ENCODE measurements at places on chromosomes 7 and 10. TPM values are rescaled to one million over a fixed set of nuclear protein-coding genes. Genes with fewer than 3 reads are reported as not detected.
A peak's percentile ranks its signal among the peaks of the same experiment; 100 is the strongest.

DNA sequence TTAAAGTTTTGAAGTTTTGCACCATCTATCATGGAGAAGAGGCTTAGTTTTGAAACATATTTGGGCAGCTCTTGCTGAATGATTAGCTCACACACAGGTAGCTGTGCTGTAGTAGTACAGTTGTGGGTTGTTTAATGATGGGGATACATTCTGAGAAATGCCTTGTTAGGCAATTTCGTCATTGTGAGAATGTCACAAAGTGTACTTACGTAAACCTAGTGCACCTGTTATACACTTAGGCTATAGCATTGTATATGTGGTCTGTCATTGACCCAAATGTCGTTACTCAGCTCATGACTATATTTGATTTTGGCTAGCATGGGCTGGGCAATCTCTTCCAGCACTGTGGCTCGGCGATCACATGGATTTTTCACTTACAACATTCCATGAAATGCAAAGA lies 247.2 kb upstream of the IGFBP3 start:
- H3K4me3 ChIP-seq: no peak overlapping the region
- H3K27ac ChIP-seq: no peak overlapping the region
- no peak for DNase-seq
- peaks cover under 1% of the 10 kb centered on the region for H3K4me1 ChIP-seq

Gene HPS1
- 48.6 TPM for total RNA-seq

Gene SPDYE5
- not detected for total RNA-seq

DNA sequence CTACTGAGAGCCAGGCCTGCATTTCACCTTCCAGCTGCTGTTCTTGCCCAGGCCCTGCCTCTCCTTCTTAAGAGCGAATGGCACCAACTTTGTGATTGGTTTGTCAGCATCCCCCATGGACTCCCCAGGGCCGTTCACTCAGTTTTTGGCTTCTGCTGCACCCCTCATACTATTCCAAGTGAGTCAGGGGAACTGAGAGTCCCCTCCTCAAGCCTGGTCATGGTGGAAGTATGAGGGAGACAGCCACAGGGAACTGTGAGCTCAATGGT lies 62.4 kb upstream of the ANTXRL start:
- no peak for DNase-seq
- H3K27ac ChIP-seq: no peak overlapping the region
- no peaks in the 10 kb centered on the region for H3K36me3 ChIP-seq
- H3K4me3 ChIP-seq: no peak overlapping the region
- no peaks in the 10 kb centered on the region for H3K27me3 ChIP-seq

GRCh38 chr10:43957267-43958070 lies 308.8 kb upstream of the ZNF32 start:
- DNase-seq: no peak
- no peaks in the 10 kb centered on the region for H3K36me3 ChIP-seq
- no peaks in the 10 kb centered on the region for H3K4me1 ChIP-seq
- no peak overlapping the region for H3K27ac ChIP-seq

GRCh38 chr7:52854681-52855080 lies 180.8 kb upstream of the POM121L12 start:
- H3K36me3 ChIP-seq: no peaks in the 10 kb centered on the region
- H3K4me1 ChIP-seq: no peaks in the 10 kb centered on the region
- H3K4me3 ChIP-seq: no peak overlapping the region
- no peak for DNase-seq
- no peak overlapping the region for H3K27ac ChIP-seq
- H3K27me3 ChIP-seq: no peaks in the 10 kb centered on the region

GRCh38 chr7:47302560-47302959 lies 279.4 kb downstream of the TNS3 start:
- H3K27ac ChIP-seq: peak overlapping the region; percentile 56
- no peaks in the 10 kb centered on the region for H3K27me3 ChIP-seq

Gene EN2
- 0.29 TPM for total RNA-seq

DNA sequence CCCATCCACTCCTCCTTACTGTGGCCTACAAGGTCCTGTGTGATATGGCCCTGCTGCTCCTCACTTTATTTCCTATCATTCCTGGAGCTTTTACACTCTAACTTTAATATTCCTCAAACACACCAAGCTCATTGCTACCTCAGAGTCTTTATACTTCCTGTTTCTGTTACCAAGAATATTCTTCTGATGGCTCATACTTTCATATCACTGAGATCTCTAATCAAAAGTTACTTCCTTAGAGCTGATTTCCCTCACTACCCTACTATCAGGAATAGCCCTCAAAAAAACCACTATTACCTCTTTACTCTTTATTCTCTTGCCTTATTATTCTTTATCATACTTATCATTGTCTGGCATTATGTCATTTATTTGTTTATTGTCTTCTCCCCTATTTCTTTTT lies 5.8 kb upstream of the PPP3CB start:
- H3K36me3 ChIP-seq: peaks cover 53% of the 10 kb centered on the region
- H3K27me3 ChIP-seq: no peaks in the 10 kb centered on the region
- H3K4me3 ChIP-seq: no peak overlapping the region
- no peak overlapping the region for H3K27ac ChIP-seq
- peaks cover 4% of the 10 kb centered on the region for H3K4me1 ChIP-seq

DNA sequence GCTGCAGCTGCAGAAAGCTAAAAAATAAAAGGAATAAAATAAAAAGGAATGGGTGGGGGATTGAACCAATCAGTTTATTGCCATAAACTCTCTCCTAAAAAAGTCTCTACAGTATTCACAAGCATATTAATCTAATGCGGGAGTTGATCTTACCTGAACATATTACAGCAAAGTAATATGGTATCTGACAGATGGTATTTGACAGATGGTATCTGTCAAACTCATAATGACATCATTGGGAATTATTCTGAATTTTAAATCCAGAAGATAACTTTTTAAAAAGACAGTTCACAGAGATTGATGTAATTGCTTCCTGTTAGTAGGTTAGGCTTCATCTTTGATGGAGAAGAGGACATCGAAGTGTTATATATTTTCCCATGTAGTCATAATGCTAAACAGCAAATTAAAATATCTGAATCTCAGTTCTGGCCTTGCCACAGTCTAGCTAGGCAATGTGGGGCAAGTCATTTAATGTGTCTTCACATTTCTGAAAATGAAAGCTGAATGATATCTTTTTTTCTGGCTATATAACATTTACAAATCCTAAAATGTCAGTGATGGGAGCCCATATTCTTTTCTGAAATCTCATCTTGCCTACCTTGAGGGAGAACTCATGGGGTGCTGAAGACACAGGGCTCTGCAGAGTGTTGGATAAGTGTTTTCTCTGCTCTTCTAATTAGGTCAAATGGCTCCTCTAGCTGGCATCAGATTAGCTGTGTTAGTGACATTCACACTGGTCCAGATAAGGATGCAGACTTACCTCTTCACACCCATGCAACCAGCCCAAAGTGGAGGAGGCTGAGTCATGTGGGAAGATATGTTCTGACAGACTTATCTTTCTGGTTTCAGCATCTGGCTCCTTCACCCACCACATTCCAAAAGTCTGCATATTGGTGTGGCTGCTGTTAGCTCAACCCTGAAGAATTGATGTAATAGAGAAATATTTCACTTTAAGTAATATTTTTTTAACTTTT lies 2.1 kb upstream of the LIPM start:
- no peaks in the 10 kb centered on the region for H3K27me3 ChIP-seq
- H3K27ac ChIP-seq: no peak overlapping the region
- H3K36me3 ChIP-seq: no peaks in the 10 kb centered on the region
- no peak for DNase-seq
- H3K4me3 ChIP-seq: no peak overlapping the region
- H3K4me1 ChIP-seq: no peaks in the 10 kb centered on the region

GRCh38 chr10:119725828-119726675 lies at the start of gene INPP5F:
Gene INPP5F (plus strand): TSS chr10:119726050. CDS start chr10:119726263, 213 bp downstream.
- peaks cover 18% of the 10 kb centered on the region for H3K4me1 ChIP-seq
- peak; percentile 100 for DNase-seq
- peak within 1 kb of the TSS; percentile 81 for H3K4me3 ChIP-seq

DNA sequence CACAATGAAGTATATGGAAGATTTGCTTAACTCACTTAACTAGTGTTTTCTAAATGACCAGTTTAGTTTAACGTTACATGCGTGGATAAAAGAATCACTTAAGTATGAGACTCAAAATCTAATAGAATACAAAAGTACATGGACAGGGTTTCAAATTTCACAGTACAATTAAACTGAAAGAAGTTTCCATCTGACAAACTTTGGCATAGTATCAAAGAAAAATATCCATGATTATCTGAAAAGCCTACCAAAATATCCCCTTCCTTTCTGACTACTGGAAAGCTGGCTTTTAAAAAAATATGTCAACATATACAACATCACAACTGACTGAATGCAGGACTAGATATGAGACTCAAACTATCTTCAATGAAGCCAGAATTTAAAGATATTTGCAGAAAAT lies 164.8 kb downstream of the ZNF438 start:
- H3K36me3 ChIP-seq: no peaks in the 10 kb centered on the region
- peaks cover 22% of the 10 kb centered on the region for H3K4me1 ChIP-seq
- no peak overlapping the region for H3K27ac ChIP-seq

Gene OR13A1
- total RNA-seq: not detected

DNA sequence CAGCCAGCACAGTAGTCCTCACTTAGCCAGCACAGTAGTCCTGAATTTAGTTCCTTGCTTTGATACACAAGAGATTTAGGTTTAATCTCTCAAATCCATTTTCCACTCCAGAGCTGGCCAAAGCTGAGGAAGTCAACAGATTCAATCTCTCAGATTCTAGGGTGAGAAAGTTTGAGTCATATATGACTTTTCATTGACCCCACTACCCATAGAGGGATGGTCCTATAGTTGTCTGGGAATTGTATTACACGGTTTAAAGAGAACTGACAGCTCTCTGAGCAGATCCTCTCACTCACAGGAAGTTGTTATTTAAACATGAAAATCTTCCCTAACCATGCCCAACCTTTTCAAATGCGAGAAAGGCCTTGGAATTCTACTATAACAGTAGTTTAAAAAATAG lies 641.8 kb upstream of the SEMA3D start:
- no peak overlapping the region for H3K27ac ChIP-seq
- H3K4me1 ChIP-seq: no peaks in the 10 kb centered on the region
- no peaks in the 10 kb centered on the region for H3K36me3 ChIP-seq
- no peak for DNase-seq

GRCh38 chr10:22612318-22612717 lies 102.1 kb downstream of the PIP4K2A start:
- H3K27me3 ChIP-seq: no peaks in the 10 kb centered on the region
- peaks cover 5% of the 10 kb centered on the region for H3K4me1 ChIP-seq
- H3K4me3 ChIP-seq: no peak overlapping the region
- H3K36me3 ChIP-seq: no peaks in the 10 kb centered on the region
- H3K27ac ChIP-seq: no peak overlapping the region
- no peak for DNase-seq

DNA sequence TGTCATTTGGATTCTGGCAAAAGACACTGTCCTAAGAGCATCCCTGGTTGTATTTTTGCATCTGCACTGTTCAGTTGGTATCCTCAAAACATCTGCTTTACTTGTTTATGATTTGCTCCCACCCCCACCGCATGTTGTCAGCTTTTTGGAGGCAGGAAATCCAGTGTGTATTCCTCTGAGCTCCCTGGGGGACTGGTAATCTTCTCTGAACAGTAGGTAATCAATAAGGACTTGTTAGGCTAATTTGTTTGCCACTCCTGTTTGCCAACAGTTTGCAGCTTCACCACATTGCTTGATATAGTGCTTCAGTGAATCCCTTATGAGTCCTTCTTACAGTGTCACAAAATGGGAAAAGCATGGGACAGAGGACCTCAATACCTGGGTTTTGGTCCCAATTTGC lies 49.1 kb downstream of the FEZF1 start:
- H3K27ac ChIP-seq: no peak overlapping the region
- H3K4me1 ChIP-seq: no peaks in the 10 kb centered on the region
- no peaks in the 10 kb centered on the region for H3K36me3 ChIP-seq
- no peak for DNase-seq
- no peak overlapping the region for H3K4me3 ChIP-seq

GRCh38 chr7:100692578-100692961 lies 1.5 kb downstream of the GIGYF1 start:
- no peak for DNase-seq
- H3K4me3 ChIP-seq: no peak overlapping the region
- H3K36me3 ChIP-seq: peaks cover 15% of the 10 kb centered on the region
- H3K4me1 ChIP-seq: peaks cover 29% of the 10 kb centered on the region
- no peaks in the 10 kb centered on the region for H3K27me3 ChIP-seq
- H3K27ac ChIP-seq: peak overlapping the region; percentile 78

GRCh38 chr7:19118636-19119371 lies 1.4 kb upstream of the TWIST1 start:
- no peak for DNase-seq
- H3K27me3 ChIP-seq: peaks cover 54% of the 10 kb centered on the region
- H3K4me1 ChIP-seq: peaks cover 30% of the 10 kb centered on the region
- no peaks in the 10 kb centered on the region for H3K36me3 ChIP-seq
- no peak overlapping the region for H3K27ac ChIP-seq
- no peak overlapping the region for H3K4me3 ChIP-seq

Gene GJD4
- not detected for total RNA-seq

DNA sequence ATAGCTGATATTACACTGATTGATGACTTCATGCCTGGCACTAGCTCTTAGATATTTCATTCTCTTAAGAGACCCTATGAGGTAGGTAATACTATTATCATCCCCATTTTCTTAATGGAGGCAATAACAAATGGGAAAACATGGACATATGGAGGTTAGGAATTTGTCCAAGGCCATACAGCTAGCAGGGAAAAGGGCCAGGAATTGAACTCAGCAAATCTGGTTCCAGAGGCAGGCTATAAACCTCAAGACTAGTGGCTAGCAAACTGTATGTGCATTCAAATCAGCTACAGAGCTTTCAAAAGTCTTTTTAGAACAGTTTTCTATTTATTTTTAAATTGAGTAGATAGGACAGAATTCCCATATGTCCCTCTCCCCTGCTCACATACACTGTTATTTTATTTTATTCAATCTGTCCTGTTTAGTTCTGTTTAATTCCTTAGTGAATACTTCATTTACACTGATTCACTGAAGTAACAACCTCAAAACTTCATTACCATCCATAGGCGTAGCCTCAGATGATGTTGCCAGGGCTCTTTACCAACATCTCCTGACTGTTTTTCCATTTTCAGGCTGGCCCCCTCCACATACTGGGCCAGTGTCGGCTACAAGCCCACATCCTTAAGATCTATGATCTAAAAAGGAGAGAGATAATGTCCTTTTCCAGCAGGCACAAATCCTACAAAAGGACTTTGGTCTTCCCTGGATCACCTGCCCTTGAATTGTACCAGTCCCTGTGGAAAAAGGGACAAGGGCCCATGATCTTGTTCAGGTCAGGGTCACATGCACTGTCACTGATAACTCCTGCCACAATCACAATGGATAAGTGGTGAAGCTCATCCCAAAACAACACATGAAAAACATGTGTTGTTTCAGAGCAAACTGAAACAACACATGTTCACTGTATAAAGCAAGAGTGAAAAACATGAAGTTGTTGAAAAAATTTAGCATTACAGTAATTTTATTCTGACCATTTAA lies 15.9 kb downstream of the FAM24B start:
- no peaks in the 10 kb centered on the region for H3K4me1 ChIP-seq
- H3K27ac ChIP-seq: no peak overlapping the region
- H3K36me3 ChIP-seq: no peaks in the 10 kb centered on the region
